ENCODE measurements at places on chromosomes 13 and 19. TPM values are rescaled to one million over a fixed set of nuclear protein-coding genes. Genes with fewer than 3 reads are reported as not detected.

Gene ADPRHL1
- 1.6 TPM for polyA plus RNA-seq

Gene SMIM44
- polyA plus RNA-seq, result not detected

GRCh38 chr19:48370955-48371354 is 6.8 kb downstream of the SYNGR4 start:
- no peak overlapping the region for H3K27ac ChIP-seq
- H3K4me1 ChIP-seq, result no peaks in the 10 kb centered on the region
- no peak overlapping the region for H3K4me3 ChIP-seq

DNA sequence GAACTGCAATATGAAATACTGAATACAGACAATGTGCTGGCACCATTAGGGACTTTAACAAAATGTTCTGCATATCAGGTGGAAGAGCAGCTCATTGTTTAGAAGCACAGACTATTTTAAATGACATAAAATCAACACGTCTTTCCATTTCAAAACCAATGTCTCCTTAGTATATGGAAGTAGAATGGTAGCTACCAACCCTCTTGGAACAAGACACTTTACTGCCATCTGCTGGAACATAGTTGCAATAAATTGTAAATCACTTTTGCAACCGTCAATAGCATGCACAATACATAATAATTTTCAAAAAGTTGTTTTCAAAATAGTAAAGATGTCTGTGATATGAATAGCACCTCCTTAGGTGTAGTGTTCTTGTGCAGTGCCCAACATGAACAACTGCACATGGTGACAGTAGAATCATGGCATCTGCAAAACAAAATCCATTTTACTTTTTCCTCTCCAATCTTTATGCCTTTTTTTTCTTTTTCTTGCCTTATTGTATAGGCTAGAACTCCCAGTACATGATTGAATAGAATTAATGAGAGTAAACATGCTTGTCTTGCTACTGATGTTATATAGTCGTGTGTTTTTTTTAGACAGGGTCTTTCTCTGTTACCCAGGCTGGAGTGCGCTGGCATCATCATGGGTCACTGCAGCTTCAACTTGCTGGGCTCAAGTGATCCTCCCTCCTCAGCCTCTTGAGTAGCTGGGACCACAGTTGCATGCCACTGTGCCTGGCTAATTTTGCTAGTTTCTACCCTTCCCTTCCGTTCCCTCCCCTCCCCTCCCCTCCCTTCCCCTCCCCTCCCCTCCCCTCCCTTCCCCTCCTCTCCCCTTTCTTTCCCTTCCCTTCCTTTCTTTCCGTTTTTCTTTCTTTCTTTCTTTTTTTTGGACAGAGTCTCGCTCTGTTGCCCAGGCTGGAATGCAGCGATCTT is 7.8 kb upstream of the LYPD5 start:
- no peak overlapping the region for H3K27ac ChIP-seq
- DNase-seq, result no peak
- H3K27me3 ChIP-seq, result no peaks in the 10 kb centered on the region
- H3K36me3 ChIP-seq, result no peaks in the 10 kb centered on the region
- H3K4me3 ChIP-seq, result no peak overlapping the region
- no peaks in the 10 kb centered on the region for H3K4me1 ChIP-seq
